ENCODE measurements at places on chromosomes 5 and 9.

GRCh38 chr5:63524281-63524680 lies 438.0 kb downstream of the HTR1A start:
- DNase-seq, result no peak

DNA sequence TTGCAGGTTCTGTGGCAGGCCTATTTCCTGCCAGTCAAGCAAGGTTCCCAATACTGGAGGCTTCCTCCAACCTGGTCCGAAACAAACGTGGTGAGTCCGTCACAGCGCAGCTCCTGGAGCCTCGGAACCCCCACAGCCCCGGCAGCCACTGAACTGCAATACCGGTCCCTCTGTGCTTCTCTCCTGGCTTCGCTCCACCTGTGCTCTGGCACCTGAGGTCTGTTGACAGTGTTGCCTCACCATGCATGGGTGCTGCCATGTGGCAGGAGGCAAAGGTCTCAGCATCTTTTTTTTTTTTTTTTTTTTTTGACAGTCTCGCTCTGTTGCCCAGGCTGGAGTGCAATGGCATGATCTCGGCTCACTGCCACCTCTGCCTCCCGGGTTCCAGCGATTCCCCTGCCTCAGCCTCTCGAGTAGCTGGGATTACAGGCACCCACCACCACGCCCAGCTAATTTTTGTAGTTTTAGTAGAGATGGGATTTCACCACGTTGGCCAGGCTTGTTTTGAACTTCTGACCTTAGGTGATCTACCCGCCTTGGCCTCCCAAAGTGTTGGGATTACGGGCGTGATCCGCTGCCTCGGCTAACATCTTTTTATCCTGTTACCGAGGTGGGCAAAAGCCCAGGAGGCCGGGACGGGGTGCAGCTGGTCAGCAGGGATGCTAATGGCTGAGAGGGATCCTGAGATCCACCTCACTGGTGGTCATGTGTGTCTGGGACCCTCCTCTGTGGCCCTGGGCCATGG lies 57.1 kb upstream of the RNU6ATAC start:
- DNase-seq, result no peak

DNA sequence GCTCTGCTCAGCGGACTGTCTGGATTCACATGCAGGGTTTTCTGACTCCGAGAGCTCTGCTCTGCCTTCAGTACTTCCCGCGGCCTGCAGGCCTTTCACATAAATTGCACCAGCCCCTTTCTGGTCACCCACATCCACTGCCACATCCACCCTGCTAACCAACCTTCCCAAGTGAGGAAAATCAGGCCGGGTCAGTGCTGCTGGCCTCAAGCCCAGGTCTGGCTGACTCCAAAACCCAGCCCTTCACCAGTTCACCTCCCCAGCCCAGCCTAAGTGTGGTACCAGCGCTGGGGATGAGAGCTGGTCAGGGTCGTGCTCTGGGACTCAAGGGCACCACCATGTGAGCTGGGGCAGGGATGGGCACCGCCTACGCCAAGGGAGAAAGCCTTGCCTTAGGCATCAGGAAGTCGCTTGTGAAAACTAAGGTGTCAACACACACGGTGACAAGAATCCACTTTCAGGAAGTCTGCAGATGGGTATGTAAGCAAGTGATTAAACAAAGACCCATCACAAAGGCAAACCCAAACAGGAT lies 12.3 kb downstream of the LMAN2 start:
- no peak for DNase-seq

- DNase-seq, result no peak
Measured at GRCh38 chr5:166257661-166258060, 2033.8 kb upstream of the WWC1 start.

- DNase-seq, result no peak
Measured at GRCh38 chr5:7015586-7016256, 302.5 kb downstream of the TENT4A start.

DNA sequence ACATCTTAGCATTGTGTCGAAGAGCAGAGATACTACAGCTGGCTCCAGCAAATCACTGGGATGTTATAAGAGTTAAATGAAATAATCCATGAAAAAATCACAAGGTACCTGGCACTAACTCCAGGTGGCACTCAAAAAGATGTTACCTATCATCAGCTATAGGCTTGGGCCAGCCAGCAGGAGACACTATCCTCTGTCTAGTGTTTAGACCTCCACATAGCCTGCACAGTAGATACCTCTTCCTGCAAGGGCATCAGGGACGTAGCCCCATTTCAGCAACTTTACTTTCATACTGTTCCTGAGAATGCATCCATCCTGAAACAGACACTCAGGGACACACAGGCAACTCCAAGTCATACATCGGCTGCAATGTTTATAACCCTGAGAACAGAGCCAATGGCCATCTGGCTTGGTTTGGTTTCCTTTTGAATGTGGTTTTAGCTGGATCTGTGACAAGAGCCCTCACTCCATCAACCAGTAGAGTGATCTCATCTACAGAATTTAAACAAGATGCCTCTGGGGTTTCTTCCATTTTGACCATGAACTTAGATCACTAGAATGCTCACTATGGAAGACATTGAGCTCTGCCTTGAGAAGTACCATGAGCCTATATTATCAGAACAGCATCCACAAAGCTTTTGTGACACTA lies 69.9 kb downstream of the TLE1 start:
- no peak for DNase-seq

- DNase-seq, result no peak
Measured at GRCh38 chr5:129377504-129377903, 82.6 kb upstream of the ADAMTS19 start.

DNA sequence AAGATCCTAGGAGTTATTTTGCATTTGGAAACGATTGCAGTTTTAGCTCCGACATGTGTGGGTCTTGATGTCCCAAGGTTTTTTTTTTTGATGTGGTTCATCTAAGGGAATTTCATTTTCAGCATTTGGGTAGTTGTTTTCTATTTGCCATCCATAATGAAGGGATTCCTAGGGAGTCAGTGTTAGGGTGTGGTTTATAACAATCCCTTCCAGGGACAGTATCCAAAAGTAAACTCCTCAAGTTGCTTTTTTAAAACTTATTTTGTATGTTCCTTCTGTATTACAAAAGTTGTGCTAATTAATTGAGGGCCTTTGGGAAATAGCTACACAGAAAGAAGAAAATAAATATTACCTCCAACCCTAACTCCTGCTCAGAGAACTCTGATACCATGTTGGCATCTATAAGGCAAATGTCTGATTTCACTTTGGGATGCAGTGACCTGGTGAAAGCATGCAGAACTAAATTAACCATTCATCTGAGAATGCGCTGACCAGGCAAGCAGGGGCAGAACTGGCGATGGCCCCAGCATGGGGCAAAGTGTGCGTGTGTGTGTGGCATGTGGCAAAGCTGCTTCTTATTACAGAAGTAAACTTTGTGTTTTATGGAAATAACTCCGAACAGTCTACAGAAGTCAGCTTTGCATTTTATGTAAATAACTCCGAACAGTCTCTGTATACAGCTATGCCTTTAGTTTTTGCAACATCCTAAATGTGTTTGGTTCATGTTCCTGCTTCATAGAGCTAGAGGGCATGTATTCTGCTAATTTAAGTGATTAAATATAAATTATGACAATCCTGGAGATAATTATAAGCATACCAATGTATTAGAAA lies 237.2 kb downstream of the TRPM3 start:
- no peak for DNase-seq

DNA sequence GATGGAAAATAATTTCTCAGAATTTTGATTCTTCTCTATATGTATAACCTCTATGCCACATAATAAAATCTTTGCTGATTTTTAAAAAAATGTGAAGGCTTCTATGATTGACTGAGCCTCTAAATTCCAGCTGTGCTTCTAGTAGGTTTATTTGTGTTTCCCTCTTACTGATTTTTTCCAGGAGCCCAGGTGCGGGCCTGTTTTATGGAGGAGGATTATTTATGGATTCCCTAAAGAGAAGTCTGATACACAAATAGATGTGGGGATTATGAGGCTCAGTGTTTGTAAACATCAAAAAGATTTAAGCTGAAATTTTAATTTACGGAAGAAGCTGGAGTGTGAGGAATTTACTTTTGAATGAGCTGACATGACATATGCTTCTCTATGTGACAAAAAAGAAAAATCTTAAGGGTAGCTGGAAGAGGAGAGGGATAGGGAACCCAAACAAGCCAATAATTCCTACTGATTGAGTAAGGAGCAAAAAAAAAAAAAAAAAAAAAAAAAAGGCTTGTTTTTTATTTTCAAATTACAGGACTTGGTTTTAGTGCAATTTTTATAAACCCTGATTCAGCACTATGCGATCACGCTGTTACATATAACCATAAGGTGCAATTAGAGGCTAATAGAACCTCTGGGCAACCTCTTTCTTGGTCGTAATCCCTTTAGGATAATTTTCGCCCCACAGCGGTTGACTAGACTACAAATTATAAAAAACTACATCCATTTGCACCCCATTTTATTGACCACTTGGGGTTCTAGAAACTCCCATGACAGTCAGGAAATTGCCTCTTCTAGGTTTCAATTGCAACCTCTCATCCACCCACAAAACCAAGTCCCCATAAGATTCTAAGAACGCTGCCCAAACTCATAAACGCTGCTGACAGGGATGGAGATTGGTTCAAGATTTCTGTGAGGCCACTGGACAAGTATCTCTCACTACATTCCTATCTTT lies 44.4 kb upstream of the RAI14 start:
- no peak for DNase-seq

GRCh38 chr5:128674837-128675446 lies 136.9 kb upstream of the FBN2 start:
- no peak for DNase-seq

DNA sequence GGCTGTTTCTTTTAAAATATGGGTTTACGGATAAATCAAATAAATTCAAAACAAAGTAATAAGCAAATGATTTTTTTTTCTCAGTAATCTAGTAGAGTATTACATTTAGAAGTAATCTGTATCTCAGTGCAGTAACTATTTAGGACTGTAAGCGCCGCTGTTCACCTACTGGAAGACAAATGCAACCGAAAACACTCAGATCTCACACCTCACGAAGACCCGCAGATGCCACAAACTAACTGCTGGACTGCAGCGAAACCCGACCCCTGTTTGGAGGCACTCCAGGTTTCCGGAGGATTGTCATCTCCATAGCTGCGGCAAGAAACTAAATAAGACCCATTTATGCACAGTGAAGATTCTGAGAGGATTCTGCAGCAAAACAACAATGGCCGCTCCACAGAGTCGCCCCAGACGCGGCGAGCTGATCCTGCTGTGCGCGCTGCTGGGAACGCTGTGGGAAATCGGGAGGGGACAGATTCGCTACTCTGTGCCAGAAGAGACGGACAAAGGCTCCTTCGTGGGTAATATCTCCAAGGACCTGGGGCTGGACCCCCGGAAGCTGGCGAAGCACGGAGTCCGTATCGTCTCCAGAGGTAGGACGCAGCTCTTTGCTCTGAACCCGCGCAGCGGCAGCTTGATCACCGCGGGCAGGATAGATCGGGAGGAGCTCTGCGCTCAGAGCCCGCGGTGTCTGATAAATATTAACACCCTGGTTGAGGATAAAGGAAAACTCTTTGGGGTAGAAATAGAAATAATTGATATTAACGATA lies at the start of gene PCDHGA8:
Gene PCDHGA8 (plus strand): TSS at position 205 of the 770 bp plus-strand sequence. CDS start 181 bp downstream, at position 386.
- DNase-seq, result no peak

GRCh38 chr5:154937718-154938466 lies at the start of gene GEMIN5:
Gene GEMIN5, minus strand, starts transcription at chr5:154938211. Its CDS starts 78 bp downstream, at chr5:154938133.
- peak; percentile 68 for DNase-seq

Data from effector CD8-positive, alpha-beta T cell (primary cell).